Smooth muscle cell of trachea (primary cell): ENCODE measurements at places on chromosomes 7 and 10. TPM values are rescaled to one million over a fixed set of nuclear protein-coding genes. Genes with fewer than 3 reads are reported as not detected.

The FRAT1 gene
- total RNA-seq, result 3.3 and 3.8 TPM in 2 replicates

The MKLN1 gene
- total RNA-seq, result 43.3 and 47.6 TPM in 2 replicates

The NAT16 gene
- total RNA-seq, result not detected in 2 replicates

The BMPER gene
- total RNA-seq, result 2.9 and 11.2 TPM in 2 replicates

The CALHM2 gene
- total RNA-seq, result 23.3 and 51.3 TPM in 2 replicates

The AOC1 gene
- not detected in 2 replicates for total RNA-seq

The CRPPA gene
- 1.2 and 2.0 TPM in 2 replicates for total RNA-seq

The SPDYE16 gene
- total RNA-seq, result 0.33 and 0.44 TPM in 2 replicates

The IFIT1 gene
- 34.9 and 42.3 TPM in 2 replicates for total RNA-seq

The AVPI1 gene
- total RNA-seq, result 46.0 and 91.5 TPM in 2 replicates

The TMEM273 gene
- not detected in 2 replicates for total RNA-seq

The AEBP1 gene
- 132 and 145 TPM in 2 replicates for total RNA-seq

The GLCCI1 gene
- total RNA-seq, result 6.7 and 7.9 TPM in 2 replicates

The RGR gene
- total RNA-seq, result not detected in 2 replicates

The RBP3 gene
- total RNA-seq, result not detected in 2 replicates

The FAM25C gene
- total RNA-seq, result not detected in 2 replicates

The GSDME gene
- 37.7 and 75.3 TPM in 2 replicates for total RNA-seq

The FRMD4A gene
- 14.1 and 15.9 TPM in 2 replicates for total RNA-seq

The SLC18A2 gene
- under 0.01 TPM in 2 replicates for total RNA-seq

The OR9A4 gene
- not detected in 2 replicates for total RNA-seq

The WASHC2A gene
- total RNA-seq, result 65.5 and 86.0 TPM in 2 replicates

The TUBAL3 gene
- not detected in 2 replicates for total RNA-seq

The KCNH2 gene
- 0.33 TPM in 1 of 2 replicates, not detected in the other for total RNA-seq

The LSM5 gene
- 12.9 and 41.9 TPM in 2 replicates for total RNA-seq

The ITPRID1 gene
- total RNA-seq, result not detected in 2 replicates

The PAXIP1 gene
- 8.8 and 9.2 TPM in 2 replicates for total RNA-seq

The H2BK1 gene
- total RNA-seq, result not detected in 2 replicates

The DDC gene
- total RNA-seq, result not detected in 2 replicates

The MACC1 gene
- total RNA-seq, result 0.15 and 0.17 TPM in 2 replicates

The PNLIPRP2 gene
- not detected in 2 replicates for total RNA-seq

The NYAP1 gene
- 1.3 and 3.5 TPM in 2 replicates for total RNA-seq

The SPDYE2B gene
- not detected in 2 replicates for total RNA-seq

The SIRT1 gene
- total RNA-seq, result 12.6 and 15.0 TPM in 2 replicates

The MAGI2 gene
- total RNA-seq, result 16.2 and 33.2 TPM in 2 replicates

The CCL24 gene
- not detected in 2 replicates for total RNA-seq
